ENCODE measurements at places on chromosomes 6 and 20. TPM values are rescaled to one million over a fixed set of nuclear protein-coding genes. Genes with fewer than 3 reads are reported as not detected.

GRCh38 chr6:169222126-169222525, 31.5 kb downstream of the THBS2 start:
- DNase-seq, result no peak

DNA sequence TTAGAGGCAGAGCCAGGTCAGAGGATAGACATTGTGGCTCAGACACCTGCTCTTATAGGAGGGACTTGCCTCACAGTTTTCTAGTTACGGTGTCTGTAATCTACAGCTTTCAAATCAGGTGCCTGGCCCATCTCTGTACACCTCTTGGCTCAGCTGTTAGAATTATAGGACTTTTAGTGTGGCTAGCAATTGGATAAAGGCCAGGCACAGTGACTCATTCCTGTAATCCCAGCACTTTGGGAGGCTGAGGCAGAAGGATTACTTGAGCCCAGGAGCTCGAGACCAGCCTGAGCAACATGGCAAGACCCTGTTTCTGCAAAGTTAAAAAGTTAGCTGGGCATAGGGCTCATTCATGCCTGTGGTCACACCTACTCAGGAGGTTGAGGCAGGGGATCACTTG, 20.0 kb downstream of the BRPF3 start:
- DNase-seq, result no peak

DNA sequence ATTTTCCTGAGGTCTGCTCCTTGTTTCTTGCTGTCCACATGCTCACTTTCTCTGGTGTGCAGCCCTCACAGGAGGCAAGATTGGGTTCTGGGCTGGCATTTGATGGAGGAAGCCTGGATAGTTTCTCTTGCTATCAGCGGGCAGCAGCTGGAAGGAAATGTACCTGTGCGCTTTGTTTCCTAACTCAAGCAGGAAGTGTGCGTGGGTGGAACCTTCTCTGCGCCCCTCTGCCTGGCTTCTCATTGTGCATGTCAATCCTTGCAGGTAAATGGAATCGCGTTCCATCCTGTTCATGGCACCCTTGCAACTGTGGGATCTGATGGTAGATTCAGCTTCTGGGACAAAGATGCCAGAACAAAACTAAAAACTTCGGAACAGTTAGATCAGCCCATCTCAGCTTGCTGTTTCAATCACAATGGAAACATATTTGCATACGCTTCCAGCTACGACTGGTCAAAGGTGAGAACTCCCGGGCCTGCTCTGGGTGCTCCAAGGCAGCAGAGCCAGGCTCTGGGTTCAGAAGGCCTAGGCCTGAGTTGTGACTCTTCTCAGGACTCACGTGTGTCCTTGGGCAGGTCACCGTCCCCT, 16.8 kb upstream of the RBM38 start:
- no peak for DNase-seq

DNA sequence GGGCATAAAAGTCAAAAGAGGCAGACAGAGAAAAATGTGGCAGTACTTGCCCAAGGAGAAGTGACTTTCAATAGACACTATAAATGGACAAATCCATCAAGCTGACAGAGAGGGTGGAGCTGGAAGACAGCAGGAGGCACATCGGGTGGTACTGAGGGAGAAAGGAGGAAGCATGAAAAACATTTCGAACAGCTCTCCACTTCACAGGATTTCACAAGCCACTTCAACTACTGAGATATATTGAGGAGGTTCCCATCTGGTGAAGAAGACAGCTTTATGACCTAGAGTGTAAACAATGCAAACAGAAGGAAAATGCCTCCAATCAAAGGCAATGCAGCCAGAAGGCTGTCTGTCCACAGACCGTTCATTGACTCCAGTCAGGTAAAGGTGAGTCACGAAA, 259.4 kb upstream of the ECI2 start:
- no peak for DNase-seq

GRCh38 chr6:91961236-91961635, 1374.4 kb upstream of the MAP3K7 start:
- DNase-seq, result no peak

DNA sequence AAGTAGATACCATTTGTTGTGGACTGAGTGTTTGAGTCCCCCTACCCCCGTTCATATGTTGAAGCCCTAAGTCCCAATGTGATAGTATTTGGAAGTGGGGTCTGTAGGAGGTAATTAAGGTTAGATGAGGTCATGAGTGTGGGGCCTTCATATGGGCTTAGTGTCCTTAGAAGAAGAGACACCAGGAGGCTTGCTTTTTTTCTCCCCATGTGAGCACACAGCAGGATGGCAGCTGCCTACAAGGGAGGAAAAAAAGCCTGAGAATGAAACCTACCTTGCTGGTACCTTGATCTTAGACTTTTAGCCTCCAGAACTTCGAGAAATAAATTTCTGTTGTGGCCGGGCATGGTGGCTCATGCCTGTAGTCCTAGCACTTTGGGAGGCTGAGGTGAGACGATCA, 67.9 kb upstream of the TULP4 start:
- DNase-seq, result no peak

GRCh38 chr6:37259191-37259590, 1.2 kb upstream of the TMEM217 start:
- DNase-seq, result no peak

- DNase-seq, result no peak
These were observed 27.9 kb downstream of the NTSR1 start for GRCh38 chr20:62736407-62737071.

DNA sequence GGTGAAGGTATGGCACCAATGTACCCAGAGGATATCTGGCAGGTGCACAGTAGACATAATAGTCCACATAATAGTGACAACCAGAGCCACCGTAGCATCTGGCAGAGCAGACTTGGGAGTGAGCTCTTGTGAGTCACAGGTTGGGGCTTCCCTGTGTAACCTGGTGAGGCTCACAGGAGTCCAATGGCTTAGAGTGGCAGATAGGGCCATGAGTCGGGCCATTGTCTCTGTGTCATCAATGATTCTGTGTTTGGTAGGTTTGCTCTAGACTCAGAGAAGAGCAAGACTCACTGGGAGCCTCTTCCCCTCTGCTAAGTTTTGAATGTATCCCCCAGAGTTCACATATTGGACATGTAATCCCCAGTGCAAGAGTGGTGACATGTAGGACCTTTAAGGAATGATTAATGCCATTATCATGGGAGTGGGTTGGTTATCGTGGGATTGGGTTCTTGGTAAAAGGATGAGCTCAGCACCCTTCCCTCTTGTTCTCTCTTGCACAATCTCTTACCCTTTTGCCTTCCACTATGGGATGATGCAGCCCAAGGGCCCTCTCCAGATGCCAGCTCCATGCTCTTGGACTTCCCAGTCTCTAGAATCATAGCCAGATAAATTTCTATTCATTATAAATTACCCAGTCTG, 22.6 kb upstream of the SIRPA start:
- DNase-seq, result no peak

- no peak for DNase-seq
These were observed 19.2 kb downstream of the KLHL32 start for GRCh38 chr6:96943555-96944215.

GRCh38 chr6:144519426-144519825, 234.3 kb downstream of the UTRN start:
- DNase-seq, result no peak

DNA sequence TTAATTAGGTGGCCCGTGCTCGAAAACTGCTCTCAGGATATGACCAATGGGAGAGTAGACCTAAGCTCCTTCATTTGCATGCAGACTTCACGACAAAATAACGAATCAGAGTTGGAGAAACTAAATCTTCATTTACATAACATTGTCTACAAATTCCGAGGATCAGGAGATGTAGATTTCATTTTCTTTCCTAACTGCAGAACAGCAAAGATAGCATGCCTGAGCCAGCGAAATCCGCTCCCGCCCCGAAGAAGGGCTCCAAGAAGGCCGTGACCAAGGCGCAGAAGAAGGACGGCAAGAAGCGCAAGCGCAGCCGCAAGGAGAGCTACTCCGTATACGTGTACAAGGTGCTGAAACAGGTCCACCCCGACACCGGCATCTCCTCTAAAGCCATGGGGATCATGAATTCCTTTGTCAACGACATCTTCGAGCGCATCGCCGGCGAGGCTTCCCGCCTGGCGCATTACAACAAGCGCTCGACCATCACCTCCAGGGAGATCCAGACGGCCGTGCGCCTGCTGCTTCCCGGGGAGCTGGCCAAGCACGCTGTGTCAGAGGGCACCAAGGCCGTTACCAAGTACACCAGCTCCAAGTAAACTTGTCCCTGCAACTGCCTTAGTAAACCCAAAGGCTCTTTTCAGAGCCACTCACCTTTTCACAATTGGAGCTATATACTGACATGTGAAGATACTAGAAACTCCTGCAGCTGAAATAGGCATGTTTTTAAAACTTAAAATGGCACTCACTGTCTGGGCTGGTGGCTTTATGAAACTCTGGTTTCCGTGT, 96.5 kb downstream of the HFE start:
- peak; percentile 92 for DNase-seq

DNA sequence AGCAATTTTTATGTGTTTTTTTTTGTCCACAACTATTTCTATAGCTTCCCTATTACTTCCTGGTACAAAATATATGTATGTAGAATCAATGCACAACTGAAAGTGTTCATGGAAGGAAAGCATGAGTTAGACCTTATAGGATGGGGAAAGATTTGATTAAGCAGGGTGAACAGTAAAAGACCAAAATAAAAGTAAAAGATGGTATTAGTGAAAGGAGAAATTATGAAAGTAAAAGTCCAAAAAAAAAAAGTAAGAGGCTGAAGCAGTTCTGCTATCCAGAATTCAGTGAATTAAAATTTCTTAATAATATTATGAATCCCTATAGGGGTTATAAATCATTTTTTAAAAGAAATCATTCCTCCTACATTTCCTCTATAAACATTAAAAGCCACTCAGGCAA, 114.3 kb downstream of the EPHA7 start:
- DNase-seq, result no peak

GRCh38 chr6:28264834-28265401, 2.0 kb upstream of the ZSCAN26 start:
- DNase-seq, result no peak

RUNX2 gene
- 2.0 TPM for polyA plus RNA-seq

WFDC10B gene
- not detected for polyA plus RNA-seq

SLC35D3 gene
- not detected for polyA plus RNA-seq

TPD52L1 gene
- polyA plus RNA-seq, result 163 TPM

Data from BJ (cell line).